Bronchial epithelial cell (primary cell): ENCODE measurements at places on chromosomes 5 and 9.
A peak's percentile ranks its signal among the peaks of the same experiment; 100 is the strongest.

DNA sequence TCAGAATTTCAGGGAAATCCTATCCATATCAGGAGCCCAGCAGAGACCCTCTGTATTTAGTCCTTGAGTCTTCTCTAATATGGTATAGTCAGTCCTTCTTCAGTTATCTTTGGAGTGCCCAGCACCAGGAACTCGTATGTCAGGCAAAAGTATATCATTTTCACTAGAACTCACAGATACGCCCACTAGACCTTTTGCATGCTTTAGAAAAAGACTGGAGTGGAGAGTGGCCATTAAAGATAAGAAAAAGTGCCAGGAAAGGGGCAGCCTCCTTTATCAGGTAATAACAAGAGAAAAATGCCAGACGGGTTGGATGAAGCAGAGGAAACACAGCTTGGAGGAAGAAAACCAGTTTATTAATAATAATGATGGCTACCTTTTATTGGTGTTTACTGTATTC, 63.5 kb downstream of the GPR21 start:
- DNase-seq = no peak

DNA sequence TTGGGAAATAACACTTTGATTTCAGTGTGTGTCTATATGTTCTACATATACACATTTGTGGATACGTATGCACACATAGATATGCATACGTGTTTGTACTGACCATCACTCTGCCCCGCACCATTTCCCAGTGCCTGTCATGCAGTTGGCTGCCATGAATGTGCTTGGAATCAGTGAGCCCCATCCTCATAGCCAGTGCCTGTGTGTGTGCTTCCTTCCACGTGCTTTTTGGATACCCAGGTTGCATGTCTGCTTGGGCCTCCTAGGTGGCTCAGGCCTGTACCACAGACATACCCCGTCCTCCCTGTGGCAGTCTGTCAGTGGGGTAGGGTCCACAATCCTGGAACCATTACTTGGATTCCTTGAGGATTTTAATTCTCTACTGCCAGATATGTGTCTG, 243.6 kb downstream of the FANCC start:
- DNase-seq = no peak

DNA sequence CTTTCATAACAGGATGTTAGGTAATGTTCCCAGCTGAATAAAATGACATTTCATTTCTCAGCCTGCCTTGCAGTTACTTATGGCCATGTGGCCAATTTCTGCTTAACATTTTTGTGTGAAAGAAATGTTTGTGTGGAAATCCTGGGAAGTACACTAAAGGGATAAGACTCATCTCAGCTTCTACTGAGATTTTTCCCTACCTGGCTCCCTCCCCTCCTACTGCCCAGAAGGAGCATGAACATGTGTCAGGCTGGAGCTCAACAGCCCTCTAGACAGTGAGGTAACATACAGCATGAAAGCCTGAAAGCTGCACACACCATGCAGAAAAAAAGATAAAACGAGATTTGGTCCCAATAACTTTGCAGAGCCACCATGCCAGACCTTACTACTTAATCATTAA, 288.4 kb upstream of the COX7C start:
- DNase-seq = no peak

DNA sequence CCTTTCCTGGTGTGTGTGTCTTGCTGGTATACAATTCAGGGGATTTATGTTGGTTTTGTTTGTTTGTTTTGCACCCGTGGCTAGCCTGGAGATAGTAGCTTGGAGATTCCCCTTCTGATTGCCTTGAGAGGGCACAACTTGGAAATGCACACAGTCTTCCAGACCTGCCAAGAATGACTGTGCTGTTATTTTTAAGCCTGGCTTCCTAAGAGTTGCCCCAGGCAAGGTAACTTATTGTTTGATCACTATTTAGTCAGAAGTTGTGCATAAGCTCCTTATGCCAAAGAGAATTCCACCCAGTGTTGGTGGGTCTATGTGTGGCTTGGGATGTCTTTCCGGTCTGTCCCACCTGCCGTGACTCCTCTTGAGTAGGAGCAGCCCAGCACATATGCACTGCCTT, 421.9 kb upstream of the KCNN2 start:
- peak; percentile 26 for DNase-seq

DNA sequence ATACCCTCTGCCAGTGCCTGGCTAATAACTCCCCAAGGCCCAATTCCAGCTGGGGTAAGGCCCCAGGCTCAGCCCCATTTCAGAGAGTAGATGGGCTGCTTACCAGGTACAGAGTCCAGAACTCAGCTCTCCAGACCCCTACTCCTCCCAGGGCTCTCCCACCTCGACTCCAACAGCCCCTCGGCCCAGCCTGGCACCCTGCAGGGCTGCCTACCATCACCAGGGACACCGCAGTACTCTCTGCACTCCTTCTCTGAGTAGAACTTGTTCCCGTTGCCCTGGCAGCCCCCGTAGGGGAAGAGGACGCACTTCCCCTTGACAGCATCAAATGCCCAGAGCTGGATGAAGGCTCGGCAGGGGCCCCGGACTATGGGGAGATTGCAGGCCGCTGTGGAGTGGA, 17.4 kb downstream of the AMBP start:
- no peak for DNase-seq

- no peak for DNase-seq
Measured at GRCh38 chr5:174981416-174981815, 257.0 kb downstream of the MSX2 start.
